ENCODE measurements at places on chromosomes 5 and 9.

DNA sequence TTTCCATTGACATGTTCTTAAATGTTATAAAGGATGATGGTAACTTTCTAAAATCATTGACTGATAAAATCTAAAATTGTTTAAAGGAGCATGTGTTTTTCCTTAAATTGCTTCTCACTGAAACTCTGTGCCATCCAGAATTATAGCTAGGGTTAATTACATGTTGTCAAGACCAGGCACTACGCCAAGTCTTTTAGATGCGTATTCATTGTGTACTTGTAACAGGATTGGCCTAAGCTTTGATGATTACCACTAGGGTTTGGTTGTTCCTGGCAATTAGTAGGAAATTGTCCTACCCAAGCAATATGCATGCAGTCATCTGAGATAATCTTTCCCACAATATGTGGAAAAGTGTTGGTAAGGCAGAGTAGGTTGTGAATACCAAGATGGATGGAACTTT lies 43.8 kb downstream of the PRKACG start:
- DNase-seq: no peak

DNA sequence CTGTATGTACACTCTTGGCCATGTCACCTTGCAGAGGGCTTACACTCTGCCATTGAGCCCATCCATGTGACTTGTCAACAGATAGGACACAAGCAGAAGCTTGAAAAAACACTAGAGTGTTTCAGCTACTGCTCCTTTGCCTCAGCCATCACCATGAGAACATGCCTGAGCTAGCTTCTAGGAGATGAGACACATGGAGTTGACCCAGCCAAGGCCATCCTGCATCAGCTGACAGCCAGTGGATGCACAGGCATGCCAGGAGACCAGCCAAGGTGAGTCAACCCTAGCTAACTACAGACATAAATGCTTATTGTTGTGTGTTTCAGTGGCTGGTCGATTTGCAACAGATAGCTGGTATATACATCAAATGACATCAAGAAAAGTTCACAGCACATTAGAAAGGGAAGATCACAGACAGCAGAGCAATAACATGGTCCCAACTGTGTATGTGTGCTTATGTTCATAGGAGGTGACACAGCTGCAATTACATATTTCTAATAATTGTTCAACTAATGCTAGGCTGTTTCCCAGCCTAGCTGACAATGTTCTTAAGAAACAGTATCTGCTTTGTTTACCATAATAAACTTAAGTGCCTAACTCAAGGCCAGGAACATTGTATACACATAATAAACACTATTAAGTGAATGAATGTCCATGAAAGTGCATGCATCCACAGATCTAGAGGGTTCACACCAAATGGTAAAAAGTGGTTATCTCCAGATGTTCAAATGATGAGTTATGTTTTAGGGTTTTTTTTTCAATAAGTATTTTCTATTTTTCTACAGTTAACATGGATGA lies 105.7 kb downstream of the SPOCK1 start:
- no peak for DNase-seq

DNA sequence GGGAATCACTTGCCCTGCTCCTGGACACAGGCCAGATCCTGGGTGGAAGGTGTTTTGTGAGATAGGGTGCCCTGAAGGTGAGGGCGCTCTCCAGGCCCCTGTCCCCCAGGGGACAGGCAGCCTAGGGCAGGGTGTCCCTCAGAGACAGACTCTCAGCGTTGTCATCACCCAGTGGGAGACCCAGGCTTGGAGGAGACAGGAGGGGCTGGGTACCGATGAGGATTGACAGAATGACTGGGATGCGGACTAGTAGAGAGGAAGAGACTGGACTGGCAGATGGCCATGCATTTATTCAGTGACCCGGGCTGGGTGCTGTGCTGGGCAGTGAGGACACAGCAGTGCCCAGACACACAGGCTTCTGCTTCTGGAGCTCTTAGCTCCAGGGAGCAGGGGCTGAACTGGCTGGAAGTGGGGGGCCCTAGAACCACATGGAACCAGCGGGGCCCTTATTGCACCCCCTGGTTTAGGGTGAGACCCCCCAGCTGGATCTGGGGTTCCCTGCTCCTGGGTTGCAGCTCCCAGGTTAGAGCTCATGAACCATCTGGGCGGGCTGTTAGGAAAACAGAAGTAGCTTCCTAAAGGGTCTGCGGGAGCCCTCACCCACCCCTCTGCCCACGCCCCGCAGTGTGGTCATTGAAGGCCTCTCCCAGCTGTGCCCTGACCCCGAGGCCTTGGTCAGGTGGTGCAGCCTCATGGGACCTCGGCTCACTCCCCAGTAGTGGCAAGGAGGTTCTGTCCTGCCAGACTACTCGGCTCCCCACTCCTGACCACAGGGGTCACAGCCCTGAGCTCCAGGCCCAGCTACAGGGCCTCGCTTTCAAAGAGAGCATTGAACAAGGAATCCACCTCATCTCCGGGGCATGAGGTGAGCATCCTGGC lies 116.7 kb upstream of the LMX1B start:
- no peak for DNase-seq

GRCh38 chr9:126009047-126009446 lies 261.9 kb downstream of the PBX3 start:
- no peak for DNase-seq

- DNase-seq: no peak
These were observed 623 bp upstream of the TRIM36 start for GRCh38 chr5:115170134-115170928.

DNA sequence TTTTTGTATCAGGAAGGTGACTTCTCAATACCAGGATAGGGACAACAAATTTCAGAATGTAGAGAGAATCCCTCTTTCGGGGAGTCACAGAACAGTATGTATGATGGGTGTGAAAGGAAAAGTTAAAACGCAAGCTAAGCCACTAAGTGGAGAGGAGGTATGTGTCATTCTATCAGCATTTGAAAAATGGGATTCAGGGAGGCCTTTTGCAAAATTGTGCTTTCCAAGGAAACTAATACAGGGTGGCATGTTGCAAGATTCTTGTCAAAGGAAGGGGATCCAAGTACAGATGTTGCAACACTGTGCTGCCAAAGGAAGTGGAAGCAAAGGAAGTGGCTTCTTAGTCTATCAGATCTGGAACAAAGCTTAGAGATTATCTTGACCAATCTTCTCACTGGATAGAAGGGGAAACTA lies 12.6 kb upstream of the TNIP1 start:
- no peak for DNase-seq

DNA sequence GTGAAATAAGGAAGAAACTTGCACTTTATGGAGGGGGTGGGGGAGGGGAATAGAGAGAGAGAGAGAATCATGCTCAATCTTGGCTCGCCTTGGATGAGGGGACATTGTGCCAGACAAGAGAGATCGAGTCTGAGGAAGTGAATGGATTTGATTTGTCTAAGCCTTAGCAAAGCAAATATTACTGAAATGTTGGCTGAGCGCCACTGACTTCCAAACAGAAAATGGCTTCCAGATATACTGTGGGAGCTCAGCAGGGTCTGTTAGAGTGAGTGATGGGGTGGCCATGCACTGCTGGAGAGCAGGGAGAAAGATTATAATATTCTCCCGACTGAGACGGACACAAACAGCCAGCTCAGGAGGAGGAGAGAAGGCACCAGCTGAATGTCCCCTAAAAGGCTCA lies 34.5 kb downstream of the BRINP1 start:
- no peak for DNase-seq

GRCh38 chr9:107312376-107313050 lies 29.4 kb downstream of the RAD23B start:
- DNase-seq: no peak

DNA sequence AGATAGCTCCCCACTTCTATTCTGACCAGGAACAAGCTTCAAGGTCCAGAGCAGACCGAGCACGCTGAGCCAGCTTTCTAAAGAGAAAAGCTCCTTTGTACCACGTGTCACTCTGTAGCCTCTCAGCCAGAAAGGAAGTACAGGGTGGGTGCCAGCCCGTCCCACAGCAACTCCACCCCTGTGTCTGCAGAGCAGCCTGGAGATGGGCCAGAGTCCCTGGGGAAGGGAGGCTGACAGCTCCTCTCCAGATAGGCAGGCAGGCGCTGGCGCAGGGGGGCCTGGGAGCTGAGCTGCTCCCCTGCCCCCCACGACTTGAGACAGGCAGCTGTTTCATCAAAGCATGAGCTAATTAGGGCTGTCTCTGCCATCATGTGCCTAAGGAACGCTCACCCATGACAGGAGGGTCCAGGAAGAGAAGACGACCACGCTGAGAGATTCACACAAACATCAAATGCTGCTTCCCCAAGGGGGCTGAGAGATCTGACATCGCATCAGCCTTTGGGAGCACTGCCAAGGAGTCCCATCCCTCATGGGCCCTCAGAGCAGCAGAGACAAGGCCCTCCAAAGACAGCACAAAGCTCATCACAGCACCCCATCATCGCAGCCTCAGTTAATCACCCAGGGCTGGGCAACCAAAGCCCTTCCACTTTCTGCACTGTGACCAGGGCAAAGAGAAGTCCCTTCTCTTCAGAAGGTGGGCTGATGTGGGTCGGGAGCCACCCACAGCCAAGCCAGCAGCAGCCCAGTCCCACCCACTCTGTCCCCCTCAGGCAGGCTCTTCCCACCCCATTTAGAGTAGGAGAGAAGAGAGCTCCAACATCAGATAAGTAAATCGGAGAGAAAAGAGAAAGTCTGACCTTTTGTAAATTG lies 78.5 kb upstream of the LRRTM2 start:
- DNase-seq: no peak

- no peak for DNase-seq
These were observed 21.6 kb downstream of the FOXE1 start for GRCh38 chr9:97874624-97875023.

DNA sequence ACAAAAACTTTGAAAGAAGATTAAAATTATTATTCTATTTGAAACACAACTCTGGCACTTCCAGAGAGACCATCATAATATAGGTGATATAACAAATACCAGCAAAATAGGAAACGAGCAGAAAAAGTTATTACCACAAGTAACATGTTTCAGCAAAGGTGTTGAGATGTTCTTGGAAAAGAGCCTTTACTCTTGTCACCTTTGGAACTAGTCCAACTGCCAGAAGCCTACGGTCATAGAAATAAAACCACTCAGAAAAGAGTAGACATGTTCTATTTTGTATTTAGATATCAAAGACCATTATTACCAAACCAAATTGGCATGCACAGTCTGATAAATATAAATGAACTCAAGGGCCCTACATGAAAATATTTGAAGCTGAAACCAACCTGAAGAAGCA lies 145.0 kb upstream of the DMAC1 start:
- DNase-seq: no peak

GRCh38 chr5:158819095-158819494 lies 280.6 kb downstream of the EBF1 start:
- DNase-seq: no peak

DNA sequence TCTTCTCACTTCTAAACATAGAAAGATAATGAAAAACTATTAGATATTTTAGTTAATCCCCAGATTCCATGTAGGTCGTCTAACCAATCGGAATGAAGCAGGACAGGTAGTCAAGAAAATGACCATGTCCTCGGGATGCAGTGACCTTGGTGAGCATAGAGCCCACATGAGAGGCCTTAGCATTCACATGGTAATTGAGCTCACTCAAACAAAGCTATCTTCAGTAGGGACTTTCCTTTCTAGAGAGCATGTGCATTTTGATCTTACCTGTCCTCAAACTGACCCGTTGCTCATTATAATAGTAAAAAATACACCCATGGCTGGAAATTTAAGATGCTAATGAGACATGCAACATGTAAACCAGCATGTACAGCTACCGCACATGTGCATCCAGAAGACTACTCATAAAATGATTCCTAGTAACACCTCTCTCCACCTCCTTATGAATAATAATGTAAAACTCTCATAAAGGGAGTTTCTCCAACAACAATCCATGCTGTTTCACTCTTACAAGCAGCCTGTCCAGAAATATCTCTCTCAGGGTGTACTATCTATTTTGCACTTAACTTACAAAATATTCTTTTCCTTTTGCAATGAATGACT lies 274.0 kb upstream of the CDH9 start:
- DNase-seq: no peak

GRCh38 chr5:62328772-62329491 lies 22.9 kb downstream of the KIF2A start:
- DNase-seq: no peak

- DNase-seq: no peak
These were observed at the start of gene PCDHB3 for GRCh38 chr5:141100243-141100805. Gene PCDHB3 (plus strand): TSS chr5:141100473. CDS start chr5:141100650, 177 bp downstream.

GRCh38 chr5:140220032-140220697 lies 45.2 kb downstream of the CYSTM1 start:
- no peak for DNase-seq
